Stimulated activated effector memory CD8-positive, alpha-beta T cell treated with anti-CD3 and anti-CD28 coated beads, Interleukin-12 subunit alpha, Interleukin-12 subunit beta, amount 100 ng/mL, for 72 hours (primary cell): ENCODE measurements at places on chromosomes 16 and 17.

- DNase-seq: no peak
Observed at GRCh38 chr17:61360318-61360943, 39.2 kb upstream of the TBX2 start.

DNA sequence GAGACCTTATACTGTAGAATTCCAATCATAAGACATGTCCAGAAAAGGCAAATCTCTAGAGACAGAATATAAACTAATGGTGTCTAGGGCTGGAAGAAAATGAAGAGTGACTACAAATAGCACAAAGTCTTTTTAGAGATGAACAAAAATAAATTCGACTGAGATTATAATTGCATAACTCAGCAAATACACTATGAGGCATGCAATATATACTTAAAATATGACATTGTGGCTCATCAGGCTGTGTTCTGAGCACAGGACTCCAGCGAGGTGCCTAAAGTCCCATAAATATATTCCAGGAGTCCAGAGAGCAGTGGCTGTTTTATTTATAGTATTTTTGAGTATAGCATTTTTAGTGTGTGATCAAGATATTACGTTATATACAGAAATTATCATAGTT, 13.1 kb upstream of the ZNF267 start:
- no peak for DNase-seq

GRCh38 chr16:77213542-77214106, 14.4 kb downstream of the SYCE1L start:
- no peak for DNase-seq

GRCh38 chr16:88616320-88616719, 22.1 kb upstream of the IL17C start:
- no peak for DNase-seq

- no peak for DNase-seq
Observed at GRCh38 chr17:11940904-11941303, 56.4 kb downstream of the ZNF18 start.

- no peak for DNase-seq
Observed at GRCh38 chr17:33302394-33302793, 9.3 kb upstream of the ASIC2 start.

GRCh38 chr17:42337442-42337841, 49.1 kb downstream of the STAT5A start:
- DNase-seq: peak; percentile 52

GRCh38 chr17:4708436-4708835, 2.0 kb upstream of the ARRB2 start:
- DNase-seq: no peak

DNA sequence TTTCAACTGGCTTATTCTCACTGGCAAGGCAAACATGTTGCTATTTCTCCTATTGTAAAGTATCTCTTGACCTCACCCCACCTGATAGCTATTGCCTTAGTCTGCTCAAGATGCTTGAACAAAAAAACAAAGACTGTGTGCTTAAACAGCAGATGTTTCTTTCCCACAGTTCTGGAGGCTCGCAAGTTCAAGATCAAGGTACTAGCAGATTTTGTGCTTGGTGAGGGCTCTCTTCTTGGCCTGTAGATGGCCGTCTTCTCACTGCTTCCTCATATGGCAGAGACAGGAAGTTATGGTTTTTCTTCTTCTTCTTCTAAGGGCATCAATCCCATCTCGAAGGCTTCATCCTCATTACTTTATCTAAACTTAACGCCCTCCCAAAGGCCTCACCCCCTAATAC, 109.7 kb upstream of the CLEC3A start:
- DNase-seq: no peak

DNA sequence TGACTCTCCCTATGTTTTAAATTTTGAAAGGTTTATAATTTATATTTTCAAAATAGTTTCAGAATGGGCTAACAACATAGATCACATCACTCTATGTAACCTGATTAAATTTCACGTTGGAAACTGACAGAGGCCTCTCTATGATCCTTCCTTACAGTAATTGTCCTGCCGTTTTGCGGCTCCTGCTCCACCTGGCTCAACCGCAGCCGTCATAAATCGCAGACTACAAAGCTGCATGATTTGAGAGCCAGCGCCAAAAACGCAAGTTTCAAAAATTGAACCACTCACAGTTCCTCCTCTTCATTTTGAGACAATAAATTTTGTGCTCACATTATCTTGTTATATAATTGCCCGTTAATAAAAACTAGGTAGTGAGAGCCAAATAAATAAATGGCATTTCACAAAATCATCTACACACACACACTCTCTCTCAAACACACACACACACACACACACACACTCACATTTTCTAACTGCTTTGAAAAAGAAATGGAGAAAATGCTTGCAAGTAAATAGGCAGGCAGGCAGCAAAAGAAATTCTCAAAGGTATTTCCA, 263.1 kb upstream of the PSMD7 start:
- DNase-seq: no peak

DNA sequence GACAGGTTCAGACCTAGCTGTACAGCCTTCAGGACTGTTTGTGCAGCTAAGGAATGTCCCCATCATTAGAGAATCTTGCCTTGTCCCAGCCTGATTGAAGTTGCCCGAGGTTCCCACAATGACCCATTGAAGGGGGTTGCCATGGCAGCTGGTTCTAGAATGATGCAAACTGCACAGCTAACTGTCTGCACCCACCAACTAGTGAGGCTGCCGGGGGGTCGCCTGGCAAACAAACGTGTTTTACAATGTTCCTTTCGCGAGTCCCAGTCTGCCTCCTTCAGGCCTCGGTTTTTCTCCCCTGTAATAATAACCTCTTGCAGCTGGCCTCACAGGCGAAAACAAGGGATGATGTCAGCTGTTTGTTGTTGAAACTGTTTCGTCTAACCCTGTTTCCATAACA, 5.5 kb downstream of the C16orf96 start:
- DNase-seq: no peak

GRCh38 chr16:2919511-2920255, 8.0 kb downstream of the FLYWCH1 start:
- DNase-seq: peak; percentile 82

GRCh38 chr16:16030449-16030848, 81.0 kb downstream of the ABCC1 start:
- DNase-seq: no peak

GRCh38 chr16:30494709-30495108, 22.2 kb downstream of the ITGAL start:
- DNase-seq: no peak

DNA sequence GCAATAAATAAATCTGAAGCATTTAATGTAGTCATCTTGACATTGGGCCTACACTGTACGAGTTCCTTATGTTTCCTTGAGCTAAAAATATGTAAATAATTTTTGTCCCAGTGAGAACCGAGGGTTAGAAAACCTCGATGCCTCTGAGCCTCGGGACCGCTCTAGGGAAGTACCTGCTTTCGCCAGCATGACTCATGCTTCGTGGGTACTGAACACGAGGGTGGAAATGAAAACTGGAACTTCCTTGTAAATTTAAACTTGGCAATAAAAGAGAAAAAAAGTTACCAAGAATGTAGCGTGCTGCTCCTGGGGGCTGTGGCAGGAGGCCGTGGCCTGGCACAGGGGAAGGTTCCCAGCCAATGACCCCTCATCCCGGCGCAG, 74.1 kb downstream of the SOCS1 start:
- DNase-seq: no peak

DNA sequence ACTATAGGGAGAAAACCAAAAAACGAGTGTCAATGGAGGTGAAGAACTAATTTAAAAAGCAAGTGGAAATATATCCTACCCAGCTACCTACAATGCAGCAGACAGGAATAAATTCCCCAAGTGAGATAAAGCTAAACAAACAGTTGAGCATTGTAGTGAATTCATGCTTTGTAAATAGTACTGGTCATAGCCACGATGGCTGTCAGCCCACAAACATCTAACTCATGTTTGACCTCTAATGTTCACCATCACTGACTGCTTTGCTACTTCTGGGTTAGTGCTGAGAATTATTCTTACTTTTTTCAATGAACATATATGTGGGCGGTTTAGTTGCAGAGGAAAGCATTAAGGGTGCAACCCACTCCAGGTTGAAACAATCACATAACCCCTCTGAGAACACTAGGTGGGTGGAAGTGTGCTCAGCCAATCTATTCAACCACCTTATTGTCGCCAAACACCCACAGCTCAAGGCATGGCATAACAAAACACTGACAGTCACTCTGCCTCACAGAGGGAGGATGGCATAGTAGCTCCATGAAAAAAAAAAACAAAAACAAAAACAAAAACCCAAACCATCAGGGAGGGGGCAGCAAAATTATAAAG, 264.1 kb downstream of the ZFHX3 start:
- no peak for DNase-seq

DNA sequence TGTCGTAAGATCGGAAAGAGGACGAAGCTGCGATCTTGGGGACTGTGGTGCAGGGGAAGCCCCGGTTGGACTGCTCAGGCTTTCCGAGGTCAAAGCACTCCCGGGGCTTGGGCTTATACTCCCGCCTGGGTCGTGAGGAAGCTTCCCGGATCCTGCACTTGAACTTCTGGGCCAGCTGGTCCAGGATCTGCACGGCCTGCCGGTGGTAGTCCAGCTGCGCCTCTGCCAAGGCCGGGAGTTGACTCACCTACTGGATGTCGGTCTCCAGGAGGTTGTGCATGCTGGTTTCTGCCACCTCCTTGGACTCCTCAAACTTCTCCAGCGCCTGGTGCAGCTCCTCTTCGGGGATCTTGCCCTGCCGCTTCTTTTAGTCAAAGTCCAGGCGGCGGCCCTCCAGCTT, 99.2 kb downstream of the KPNA2 start:
- no peak for DNase-seq
